ENCODE measurements at places on chromosomes 1 and 21.

DNA sequence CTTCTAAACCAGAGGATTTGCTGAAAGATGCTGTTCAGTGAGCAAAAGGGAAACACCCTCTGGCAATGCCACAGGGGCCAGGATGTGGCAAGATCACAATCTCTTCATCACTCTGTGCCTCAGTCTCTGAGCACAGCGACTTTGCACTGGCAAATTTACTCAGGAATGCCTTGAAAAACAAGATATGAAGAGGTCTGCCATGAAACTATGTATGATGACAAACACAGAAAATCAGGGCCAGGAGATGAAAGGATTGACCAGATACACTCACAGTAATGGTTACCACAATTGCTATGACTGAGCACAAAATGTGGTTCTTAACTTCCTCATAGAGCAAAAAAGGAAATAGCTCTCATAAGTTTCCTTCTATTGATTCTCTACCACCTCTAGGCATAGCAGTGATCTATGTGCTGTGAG lies 5.8 kb downstream of the TTC13 start:
- peak; percentile 33 for DNase-seq

- peak; percentile 45 for DNase-seq
Observed at GRCh38 chr1:183023601-183024316, 539 bp downstream of the LAMC1 start.

DNA sequence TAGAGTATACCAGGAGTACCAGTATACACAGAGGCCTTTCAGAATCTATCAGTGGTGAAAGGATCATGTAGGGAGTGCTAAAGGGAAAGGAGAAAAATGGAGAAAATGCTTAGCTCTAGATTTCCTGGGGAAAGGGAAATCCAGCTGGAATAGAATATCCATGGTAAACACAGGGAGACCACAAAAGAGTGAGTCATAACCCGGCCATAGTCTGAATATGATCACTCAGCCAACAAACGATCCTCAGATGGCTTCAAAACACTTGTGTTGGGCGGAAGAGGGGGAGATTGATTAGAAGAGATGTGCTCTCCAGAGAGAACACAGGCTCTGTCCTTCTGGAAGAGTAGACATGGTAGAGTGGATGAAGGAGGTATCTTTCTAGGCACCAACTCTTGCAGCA lies 180.6 kb downstream of the PAPPA2 start:
- peak; percentile 82 for DNase-seq

- no peak for DNase-seq
Observed at GRCh38 chr1:235357485-235358373, 9.5 kb upstream of the TBCE start.

- DNase-seq: no peak
Observed at GRCh38 chr1:18319099-18319498, 161.6 kb upstream of the KLHDC7A start.

DNA sequence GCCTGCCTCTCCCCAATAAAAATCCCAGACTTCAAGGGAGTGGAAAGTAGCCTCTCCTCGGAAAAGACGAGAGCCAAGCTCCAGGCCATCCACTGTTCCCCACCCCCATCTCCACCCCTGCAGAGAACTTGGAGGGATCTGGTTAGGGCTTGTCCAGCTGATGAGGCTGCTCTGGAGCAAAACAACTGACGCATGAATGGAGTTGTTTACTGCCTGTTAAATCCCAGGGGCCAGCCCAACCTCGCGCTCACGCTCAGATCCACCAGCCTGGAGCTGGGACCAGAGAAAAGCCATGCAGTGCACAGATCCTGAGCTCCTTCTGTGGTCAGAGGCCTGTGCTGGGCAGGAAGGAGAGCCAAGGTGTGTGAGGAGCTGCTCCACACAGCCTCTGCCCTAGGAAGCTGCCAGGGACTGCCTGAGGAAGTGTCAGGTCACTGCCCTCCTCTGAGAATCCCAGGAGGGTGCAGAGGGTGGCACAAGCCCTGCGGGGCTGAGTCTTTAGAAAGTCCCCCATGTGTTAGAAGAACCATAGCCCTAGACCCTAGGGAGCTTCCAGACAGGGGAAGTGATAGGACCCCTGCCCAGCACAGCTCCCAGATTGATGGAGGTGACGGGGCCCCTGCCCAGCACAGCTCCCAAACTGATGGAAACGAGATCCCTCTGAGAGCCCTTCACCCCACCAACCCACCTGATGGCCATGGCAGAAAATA lies 109.0 kb upstream of the IPO9 start:
- DNase-seq: peak; percentile 77

DNA sequence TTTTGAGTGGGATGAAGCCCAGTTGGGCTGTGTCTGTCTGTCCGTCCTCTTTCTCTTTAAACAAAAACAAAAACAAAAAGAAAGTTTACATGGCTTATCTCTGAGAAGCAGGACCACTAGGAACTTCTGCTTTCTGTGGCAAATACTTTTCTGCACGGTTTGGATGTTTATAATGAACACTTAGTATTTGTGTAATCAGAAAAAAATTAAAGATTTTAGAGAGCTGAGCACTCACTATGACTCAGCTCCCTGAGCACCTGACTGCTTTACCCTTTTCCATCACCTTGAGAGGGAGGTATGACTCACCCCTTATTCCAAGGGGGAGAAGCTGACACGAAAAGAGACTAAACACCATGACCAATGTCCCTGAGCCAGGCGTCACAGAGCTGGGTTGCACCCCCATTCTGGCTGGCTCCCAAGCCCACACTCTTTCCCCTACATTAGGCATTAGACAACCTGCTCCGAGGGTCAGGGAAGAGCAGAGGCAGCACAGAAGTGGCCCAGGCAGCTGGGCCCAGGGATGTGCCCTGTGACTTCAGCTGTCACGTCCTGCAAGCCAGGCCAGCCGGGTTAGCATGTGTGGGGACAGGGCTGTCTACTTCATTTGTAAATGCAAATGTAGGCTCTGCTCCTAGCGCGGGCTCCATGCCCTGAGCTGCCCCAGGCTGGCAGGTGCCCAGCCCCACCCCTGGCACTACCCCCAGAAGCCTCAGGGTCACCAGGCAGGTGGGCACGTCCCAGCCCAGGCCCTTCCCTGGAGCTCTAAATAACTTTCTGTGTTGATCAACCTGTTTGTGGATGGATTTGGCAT lies 30.4 kb downstream of the RAP1GAP start:
- DNase-seq: no peak

DNA sequence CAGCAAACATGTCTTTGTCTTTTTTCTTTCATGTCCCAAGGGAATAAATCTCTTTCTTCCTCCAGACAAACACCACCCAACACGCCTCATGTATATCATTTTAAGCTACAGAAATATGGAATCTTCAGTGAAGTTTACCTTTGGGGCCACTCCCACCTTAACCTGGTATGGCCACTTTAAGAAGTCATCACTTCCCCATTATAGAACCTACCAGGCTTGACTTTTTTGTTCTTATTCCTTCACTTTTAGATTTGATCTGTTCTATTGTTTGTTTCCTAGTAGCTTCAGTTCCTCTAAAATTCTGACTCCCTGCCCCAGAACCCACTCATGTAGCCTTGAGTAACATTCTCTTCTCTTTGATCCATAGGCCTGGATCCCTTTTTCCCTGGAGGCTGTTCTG lies 226.3 kb downstream of the HLX start:
- DNase-seq: no peak

All from fibroblast of upper back skin (primary cell).